ENCODE measurements at places on chromosomes 13 and 19. TPM values are rescaled to one million over a fixed set of nuclear protein-coding genes. Genes with fewer than 3 reads are reported as not detected.

The CDADC1 gene
- 7.0 TPM for total RNA-seq

The LRRC8E gene
- total RNA-seq = not detected

The STK24 gene
- 135 TPM for total RNA-seq

DNA sequence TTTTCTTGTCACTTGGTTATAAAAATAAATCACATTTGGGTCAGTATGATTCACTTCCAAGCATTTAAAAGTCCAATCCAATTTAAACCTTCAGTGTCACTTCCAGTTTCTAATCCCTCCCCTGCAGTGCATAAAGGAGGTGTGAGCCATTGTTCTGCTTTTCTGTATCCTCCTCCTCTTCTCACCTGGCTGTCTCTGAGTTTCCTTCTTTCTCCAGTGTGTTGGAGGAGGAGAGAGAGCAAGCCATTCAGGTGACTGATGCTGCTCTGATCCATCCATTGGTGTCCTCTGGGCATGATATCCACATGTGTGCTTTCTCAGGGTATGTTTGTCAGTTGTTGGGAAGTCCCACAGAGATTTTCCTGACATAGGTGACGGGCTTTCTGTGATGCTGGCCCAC lies 1.2 kb downstream of the NUDT15 start:
- no peak for DNase-seq

DNA sequence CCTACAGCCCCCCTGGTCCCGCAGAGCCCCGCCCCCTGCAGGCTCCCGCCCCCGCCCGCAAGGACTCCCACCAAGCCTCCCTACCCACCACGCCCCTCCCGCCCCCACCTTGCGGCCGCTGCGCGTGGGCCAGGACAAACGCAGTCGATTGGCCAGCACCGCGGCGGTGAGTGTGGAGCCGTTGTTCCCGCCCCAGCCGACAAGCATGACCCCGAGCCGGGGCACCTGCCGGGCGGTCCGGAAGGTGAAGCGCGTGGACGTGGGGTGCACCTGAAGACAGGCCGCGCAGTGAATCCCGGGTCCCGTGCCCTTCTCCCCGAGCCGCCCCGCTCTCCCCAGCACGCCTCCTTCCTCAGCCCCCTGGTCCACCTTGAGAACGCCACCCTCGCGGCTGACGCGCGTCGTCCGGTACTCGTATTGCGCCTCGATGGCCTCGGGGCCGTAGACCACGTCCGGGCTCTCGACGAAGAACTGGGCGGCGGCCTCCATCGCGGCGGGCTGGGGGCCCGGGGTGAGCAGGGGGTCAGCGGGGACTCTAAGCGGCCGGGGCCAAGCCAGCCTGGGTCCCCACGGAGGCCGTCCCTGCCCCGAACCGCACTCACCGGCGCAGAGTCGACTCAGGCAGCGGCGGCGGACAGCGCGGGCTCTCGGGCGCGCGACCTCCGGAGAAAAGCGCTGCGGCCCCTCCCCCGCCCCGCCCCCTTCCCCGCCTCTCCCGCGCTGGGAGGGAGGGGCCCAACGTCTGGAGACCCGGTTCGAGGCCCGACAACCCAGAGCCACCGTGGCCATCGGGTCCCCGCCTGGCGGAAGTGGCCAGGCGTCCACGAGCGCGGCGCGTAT lies at the start of gene ISYNA1:
Gene ISYNA1 (minus strand): TSS at position 643 of the 840 bp plus-strand sequence. CDS start 154 bp downstream, at position 489.
- DNase-seq = peak; percentile 58

DNA sequence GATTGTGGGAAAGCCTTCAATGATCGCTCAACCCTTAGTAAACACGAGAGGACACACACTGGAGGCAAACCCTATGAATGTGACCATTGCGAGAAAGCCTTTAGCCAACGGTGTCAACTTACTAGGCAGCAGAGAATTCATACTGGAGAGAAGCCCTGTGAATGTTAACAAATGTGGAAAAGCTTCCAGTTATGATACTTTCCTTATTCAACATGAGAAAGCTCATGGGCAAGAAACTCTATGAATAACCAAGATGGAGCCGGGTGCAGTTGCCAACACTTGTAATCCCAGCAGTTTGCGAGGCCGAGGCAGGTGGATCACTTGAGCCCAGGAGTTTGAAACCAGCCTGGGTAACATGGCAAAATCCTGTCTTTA lies 15.8 kb upstream of the ZNF8 start:
- no peak for DNase-seq
